ENCODE measurements at places on chromosomes 1 and 21.

- DNase-seq: no peak
These were observed 33.3 kb downstream of the ADCY10 start for GRCh38 chr1:167880580-167881021.

DNA sequence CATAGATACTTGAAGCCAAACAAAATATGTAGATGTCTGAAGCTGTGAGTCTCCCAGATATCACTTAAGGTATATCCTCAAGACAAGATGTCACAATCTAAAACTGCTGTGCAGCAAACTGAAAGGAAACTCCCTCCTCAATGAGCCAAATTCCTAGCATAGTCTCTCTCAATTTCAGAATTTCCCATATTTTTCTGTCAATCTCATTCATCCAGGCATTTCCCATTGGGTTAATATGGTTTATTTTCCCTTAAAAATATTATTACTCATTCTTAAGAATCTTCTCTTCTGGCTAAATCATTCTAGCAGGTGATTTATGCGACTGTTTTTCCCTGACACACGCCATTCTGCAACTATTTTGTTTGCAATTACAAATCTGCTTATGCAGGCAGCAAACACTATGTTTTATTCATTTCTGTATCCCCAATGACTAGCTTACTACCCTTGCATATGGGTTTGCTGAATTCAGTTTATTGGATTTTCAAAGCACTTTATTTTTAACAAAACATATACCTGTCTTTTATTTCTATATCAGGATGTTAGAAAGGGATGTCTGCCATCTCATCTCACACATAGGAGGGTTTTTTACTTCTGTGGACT lies 69.9 kb downstream of the TNFSF4 start:
- DNase-seq: no peak

GRCh38 chr1:156677616-156678596 lies 699 bp upstream of the NES start:
- DNase-seq: no peak

DNA sequence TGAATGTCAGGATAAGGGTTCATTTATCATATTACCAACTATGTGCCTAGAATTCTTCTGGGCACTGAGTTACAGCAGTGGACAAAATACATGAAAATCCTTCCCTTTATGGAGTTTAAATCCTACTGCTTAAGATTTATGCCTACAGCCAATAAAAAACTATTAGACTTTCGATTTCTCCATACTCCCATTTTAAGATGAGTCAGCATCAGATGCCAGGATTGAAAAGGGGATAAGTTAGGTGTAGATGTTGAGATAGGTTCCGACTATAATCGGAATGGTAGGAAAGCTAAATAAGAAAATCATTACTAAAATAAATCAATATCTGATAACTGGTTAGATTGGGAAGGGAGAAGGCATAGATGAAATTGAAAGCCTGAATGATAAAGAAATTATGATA lies 3.2 kb upstream of the COL24A1 start:
- DNase-seq: no peak

DNA sequence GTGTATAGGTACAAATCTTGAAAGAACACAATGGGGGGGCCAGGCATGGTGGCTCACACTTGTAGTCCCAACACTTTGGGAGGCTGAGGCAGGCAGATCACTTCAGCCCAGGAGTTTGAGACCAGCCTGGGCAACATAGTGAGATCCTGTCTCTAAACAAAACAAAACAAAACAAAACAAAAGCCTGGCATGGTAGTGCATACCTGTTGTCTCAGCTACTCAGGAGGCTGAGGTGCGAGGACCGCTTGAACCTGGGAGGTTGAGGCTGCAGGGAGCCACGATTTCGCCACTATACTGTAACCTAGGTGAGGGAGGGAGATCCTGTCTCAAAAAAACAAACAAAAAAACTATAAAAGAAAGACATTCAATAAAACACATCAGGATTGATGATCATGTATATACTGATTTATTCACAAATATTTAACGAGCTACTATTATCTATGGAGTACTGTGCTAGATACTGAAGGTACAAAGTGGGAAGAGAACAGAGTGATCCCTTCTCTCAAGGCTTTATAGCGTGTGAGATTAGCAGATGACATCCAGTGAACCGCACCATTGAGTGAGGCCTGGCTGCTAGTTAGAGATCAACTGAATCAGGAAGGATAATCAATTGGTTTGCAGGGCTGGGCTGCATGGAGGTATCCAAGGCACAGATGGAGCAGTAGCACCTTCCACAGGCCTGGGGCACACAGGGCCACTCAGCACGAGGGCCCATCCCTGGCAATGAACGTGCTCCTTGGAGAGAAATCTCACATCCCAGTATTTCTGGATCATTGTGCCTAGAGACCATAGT lies 26.4 kb downstream of the ELF3 start:
- no peak for DNase-seq

- no peak for DNase-seq
These were observed 123.6 kb downstream of the PEX14 start for GRCh38 chr1:10598389-10598702.

DNA sequence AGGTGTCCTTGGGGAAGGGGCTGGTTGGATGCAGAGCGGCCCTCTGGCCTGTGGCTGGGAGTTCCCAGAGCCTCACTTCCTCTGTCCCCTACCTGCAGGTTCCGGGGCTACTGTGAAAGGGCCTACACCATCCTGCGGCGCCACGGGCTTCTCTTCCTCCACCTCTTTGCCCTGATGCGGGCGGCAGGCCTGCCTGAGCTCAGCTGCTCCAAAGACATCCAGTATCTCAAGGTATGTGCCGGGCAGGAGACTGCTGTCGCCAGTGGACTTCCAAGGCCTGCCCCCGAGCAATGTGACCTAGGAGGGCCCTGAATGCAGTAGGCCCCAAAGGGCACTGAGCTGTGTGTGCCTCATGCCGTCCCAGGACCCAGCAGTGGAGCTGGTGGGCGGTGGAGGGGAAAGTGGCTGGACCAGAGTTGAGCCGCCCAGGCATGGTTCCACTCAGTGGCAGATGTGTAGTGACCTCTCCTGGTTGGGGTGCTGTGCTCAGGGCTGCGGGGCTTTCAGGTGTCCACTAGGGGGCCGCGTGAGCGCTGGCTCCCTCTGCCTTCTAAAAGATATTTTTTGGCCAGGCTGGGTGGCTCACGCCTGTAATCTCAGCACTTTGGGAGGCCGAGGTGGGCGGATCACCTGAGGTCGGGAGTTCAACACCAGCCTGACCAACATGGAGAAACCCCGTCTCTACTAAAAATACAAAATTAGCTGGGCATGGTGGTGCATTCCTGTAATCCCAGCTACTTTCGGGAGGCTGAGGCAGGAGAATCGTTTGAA lies 73.4 kb downstream of the PIK3CD start:
- DNase-seq: peak; percentile 70

GRCh38 chr1:97138515-97139032 lies 417.0 kb downstream of the PTBP2 start:
- no peak for DNase-seq

- DNase-seq: no peak
These were observed 43.8 kb downstream of the DDAH1 start for GRCh38 chr1:85421179-85421578.

- DNase-seq: no peak
These were observed 54.3 kb upstream of the DIPK1A start for GRCh38 chr1:93015590-93015989.

GRCh38 chr1:167748906-167749305 lies 27.1 kb downstream of the MPZL1 start:
- DNase-seq: no peak

- no peak for DNase-seq
These were observed 55.4 kb upstream of the PTGFRN start for GRCh38 chr1:116854403-116854690.

GRCh38 chr1:204080163-204080903 lies 7.4 kb downstream of the SOX13 start:
- no peak for DNase-seq

GRCh38 chr1:234655328-234656069 lies 45.5 kb upstream of the IRF2BP2 start:
- DNase-seq: no peak

- DNase-seq: peak; percentile 76
These were observed 5.3 kb upstream of the TUFT1 start for GRCh38 chr1:151534662-151535278.

DNA sequence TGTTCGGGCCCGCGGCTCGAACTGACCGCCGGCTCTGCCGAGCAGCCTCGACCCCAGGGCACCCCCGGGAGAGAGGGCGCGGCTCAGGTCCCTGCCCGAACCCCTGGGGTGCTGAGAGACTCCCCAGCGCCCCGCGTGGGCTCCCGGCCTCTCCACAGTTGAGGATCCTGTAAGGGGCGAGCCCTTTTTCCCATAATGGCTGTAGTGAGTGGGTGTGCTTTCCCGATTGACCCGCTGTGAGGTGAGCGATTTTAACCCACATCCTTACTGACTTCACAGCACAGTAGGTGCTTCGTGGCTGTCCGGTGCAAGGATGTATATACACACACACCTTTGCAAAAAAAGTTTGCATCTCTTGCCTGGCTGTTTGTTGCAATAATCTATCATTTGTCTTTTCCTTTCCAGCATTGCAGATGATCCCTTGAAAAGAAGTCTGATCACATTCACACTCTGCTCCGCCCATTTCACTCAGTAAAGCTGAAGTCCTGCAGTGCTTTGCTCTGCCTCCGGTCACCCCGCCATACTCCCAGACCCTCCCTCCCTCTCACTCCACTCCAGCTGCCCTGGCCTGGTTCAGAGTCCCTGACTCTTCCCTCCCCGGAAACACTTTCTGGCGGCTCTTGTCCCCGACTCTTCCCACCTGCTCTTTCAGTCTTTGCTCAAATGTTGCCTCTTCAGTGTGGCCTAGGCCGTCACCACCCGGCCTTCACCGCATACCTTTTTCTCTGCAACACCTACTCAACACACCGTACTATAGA lies 955 bp upstream of the UBE2G2 start:
- DNase-seq: no peak

Measured in stimulated activated CD4-positive, alpha-beta T cell treated with anti-CD3 and anti-CD28 coated beads, Interleukin-1b, Interleukin-23, amount 100 ng/mL, for 48 hours (primary cell).